ENCODE measurements at places on chromosomes 3 and 15.

- no peak for DNase-seq
Observed at GRCh38 chr3:46833346-46834300, 29.6 kb downstream of the MYL3 start.

GRCh38 chr3:9146367-9147071 lies 102.9 kb downstream of the SRGAP3 start:
- no peak for DNase-seq

GRCh38 chr3:160133757-160134156 lies 91.5 kb upstream of the C3orf80 start:
- DNase-seq, result no peak

GRCh38 chr15:45868109-45868691 lies 233.4 kb downstream of the SQOR start:
- no peak for DNase-seq

DNA sequence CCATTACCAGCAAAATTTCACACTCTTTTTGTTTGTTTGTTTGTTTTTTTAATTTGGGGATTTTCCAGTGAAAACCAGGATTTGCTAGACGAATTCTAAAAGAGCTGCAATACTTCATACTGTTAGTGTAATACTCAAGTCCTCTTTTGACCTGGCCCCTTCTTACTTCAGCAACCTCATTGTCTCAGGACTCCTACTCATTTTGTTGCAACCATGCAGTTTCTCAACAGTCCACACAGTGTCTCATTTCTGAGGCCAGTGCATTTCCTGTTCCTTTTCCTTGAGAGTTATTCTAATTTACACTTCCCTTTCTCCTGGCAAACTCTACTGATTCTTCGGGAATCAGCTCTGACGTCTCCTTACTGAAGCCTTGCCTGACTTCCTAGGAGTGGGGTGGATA lies 35.6 kb downstream of the NSUN3 start:
- DNase-seq, result no peak

GRCh38 chr3:23067116-23067515 lies 136.0 kb upstream of the UBE2E2 start:
- no peak for DNase-seq

DNA sequence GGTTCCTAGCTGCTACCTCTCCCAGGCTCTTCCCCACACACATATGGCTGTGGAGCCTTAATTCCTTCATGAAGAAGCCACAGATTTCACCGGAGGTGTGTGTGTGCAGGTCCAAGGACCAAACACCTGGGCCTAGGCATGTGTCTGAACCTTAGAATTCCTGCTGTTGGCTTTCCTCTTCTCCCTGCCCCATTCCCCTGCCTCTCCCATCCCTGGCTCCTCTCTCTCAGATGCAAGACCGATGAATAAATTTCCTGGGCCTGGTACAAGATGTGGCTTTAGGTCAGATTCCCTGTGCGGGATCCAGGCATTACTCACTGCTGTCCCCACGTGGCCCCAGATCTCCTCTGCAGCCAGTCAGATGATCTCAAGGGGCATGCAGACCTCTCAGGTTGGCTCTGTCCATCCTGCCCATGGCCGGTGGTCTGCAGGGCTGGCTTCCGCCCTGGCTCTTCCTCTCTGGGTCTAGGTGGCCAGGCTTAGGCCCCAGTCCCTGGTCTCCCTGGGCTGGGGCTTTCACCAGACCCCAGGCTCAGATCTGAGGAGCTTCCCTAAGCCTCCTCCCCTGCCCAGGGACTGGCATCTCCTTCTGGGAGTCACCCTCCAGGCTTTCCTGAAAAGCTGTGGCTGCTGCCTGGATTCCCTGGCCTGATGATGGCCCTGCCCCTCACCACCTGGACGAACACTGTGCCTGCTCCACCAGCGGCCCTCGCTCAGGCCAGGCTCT lies 20.5 kb downstream of the CCR9 start:
- DNase-seq, result no peak

DNA sequence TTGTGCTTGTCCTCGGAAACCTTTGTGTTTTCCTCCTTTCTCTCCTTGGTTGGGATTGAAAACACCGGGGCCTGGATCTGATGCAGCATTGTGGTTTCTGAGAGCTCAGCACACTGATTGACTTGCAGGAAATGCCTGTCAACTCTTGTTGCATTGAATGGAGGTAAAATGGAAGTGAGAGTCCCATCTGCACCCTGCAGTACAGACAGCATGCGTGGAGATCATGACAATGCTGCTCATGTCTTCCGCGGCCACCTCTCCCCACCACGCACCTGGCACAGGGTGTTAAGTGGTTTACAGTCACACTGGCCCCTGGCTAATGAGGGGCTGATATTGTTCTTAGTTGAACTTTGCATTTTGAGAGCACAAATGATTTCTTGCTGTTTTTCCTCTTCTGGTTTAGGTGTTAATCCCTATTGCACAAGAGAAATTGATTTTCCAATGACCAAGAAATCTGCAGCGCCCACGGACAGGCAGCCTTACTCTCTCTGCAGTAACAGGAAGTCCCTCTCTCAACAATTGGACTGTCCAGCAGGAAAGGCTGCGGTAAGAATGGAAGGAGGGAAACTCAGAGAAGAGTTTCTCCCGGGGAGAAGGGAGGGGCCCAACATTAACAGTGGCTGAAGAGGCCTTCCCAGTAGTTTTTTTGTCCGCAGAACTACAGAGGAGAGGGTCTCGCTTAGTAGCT lies 58.5 kb downstream of the STARD5 start:
- DNase-seq, result no peak

- no peak for DNase-seq
Observed at GRCh38 chr3:188974856-188975599, 196.7 kb upstream of the TPRG1 start.

- DNase-seq, result no peak
Observed at GRCh38 chr15:78673476-78673875, 32.5 kb upstream of the CHRNB4 start.

DNA sequence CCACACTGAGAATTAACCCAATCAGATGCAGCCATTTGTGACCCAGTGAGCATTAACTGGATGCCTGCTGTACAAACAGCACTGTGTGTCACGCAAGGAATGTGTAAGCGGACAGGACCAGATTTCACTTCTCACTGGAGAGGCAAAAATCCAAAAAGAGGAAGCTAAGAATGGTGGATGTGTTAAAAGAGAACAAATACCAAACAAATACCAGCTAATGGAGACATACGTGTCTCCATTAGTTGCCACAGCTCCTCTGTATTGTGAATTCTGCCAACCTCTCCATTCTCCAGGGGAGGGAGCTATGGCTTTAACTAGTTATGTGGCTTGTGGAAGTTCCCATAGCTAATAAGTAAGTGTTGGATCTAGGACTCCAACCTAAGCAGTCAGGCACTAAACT lies 2.6 kb downstream of the LTF start:
- no peak for DNase-seq

DNA sequence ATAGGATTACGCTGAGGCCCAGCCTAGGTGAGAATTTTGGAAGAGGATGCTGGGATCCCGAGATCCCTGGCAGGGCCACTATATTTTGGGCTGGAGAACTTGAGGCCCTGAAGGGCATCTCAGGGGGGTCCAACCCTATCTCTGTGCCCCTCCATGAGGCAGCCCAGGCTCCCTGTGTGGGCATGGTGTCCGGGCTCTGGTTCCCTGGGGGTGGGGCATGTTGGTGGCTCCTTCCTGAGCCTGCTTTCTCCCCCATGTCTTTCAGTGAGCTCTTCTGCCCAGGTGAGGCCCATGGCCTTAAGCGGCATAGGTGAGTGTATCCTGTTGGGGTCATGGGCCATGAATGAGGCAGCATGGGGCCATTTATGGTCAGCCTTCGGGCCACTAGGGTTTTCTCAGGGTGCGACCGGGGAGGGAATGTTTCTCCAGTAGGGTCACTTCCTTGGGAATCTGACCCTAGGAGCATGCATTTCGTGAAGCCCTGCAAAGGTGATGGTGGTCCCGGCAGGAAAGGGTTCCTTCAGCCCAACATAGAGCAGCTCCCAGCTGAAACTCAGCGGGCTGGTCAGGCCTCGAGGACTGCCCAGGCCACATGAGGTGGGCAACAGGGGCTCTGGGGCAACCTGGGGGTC lies 191.3 kb downstream of the UBE3A start:
- DNase-seq, result no peak

DNA sequence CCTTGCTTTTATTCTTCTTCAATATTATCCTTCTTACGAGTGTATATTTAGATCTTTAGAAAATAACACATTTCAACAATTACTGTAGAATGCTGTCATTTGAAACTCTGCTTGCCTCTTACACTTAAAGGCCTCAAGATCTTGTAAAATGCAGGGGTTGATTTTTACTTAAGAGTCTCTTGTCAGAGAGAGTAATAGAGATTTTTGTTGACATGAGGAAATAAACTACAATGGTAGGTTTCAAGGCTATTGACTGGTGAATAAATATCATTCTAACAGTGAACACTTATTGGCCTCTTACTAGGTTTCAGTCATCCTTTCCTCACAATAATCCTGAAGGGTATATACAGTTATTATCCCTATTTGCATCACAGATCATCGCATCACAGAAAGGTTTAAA lies 344.6 kb downstream of the GBE1 start:
- DNase-seq, result no peak

DNA sequence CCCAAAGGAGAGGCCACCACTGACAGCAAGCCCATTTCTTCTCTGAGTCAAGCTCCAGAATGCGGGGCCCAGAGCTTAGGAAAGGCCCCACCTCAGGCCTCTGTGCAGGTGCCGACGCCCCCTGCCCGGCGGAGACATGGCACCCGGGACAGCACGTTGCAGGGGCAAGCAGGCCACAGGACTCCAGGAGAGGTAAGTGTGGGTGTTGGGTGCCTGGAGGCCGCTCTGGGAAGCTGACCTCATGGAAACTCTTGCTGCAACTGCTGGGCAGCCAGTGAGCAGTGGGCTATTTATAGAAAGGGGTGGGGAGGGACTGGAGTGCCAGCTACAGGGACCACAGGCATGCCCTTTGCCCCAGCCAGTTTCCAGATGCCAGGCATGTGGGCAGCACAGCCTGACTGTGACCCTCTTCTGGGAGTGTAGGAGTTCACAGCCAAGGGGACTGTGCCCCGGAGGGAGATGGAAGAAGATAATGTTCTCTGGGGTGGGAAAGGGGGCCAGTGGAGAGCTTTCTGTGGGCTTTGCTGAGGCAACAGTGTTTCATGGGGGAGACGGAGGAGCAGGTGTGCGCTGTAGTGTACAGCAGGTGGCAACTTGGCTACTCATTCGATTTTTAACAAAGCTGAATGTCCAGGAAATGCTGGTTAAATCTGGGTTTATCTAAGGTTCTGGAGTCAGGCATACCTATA lies 23.7 kb downstream of the ALPK3 start:
- DNase-seq, result no peak

DNA sequence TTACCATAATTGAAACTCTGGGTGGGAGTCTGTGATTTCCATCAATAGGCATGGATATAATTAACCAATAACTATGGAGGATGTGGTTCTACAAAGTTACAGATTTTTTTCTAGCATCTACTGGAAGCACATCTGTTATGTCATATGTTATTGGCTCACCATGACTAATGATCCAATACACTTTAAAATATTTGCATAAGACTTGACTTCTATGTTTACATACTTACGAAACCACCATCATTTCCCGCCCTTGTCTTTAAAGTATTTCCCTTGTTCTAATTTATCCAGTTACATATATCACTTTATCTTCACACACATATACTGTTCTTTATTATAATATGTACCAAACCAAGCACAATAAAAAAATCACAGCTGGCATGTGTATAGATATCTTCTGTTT lies 380.3 kb upstream of the CBLB start:
- DNase-seq, result no peak

GRCh38 chr15:88613074-88613944 lies 7.8 kb upstream of the AEN start:
- DNase-seq, result no peak

- no peak for DNase-seq
Observed at GRCh38 chr3:89522155-89522554, 414.7 kb downstream of the EPHA3 start.

DNA sequence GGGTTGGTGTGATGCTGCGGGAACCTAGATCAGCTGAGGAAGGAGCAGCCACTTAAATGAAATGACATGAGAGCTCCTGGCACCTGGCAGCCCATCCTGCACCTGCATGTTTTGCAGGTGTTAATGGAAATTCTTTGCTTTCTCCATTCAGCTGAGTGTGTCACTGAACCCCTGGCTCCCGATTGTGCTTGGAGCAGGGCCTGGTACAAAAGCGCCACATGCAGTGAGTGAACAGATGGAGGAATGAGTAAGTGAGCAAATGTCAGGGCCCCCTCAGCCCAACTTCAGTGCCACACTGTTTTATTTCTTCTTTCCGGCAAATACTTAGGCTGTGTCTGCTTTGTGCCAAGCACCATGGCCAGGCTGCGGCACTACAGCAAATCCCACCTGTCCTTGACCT lies 132.2 kb downstream of the ASB7 start:
- no peak for DNase-seq

DNA sequence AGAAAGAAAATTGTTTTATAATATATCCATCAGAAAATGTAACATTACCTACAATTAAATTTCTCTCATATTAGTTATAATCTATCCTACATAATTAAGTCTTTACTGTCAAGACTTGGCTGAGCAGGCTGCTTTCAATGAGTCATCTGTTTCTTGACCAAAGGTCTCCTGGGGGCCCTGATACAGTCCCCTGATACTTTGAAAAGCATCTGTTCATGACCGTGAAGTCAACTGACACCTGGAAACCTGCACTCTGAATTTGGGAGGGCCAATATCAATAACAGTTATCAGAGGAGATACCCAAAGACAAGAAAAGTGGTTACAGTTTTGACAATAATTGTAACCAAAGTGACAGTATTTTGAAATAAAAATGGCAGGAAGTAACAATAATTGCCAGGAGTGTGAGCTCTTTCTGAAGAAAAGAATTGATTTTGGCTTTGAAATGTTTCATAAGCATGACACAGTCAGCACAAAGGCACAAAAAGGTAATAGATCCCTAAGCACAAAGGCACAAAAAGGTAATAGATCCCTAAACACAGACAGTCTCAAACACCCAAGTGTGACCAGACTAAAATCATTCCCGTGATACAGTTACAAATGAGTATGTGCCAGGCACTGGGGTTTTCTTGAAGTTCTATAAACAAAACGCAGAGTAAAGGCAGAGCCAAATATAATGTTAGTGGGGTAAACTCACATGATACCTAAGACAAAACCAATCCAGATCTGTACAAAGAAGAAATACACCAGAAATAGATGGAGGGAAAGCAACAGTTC lies 260.7 kb downstream of the PLOD2 start:
- DNase-seq, result no peak

GRCh38 chr3:119302697-119303551 lies 8.7 kb downstream of the ARHGAP31 start:
- DNase-seq, result no peak

DNA sequence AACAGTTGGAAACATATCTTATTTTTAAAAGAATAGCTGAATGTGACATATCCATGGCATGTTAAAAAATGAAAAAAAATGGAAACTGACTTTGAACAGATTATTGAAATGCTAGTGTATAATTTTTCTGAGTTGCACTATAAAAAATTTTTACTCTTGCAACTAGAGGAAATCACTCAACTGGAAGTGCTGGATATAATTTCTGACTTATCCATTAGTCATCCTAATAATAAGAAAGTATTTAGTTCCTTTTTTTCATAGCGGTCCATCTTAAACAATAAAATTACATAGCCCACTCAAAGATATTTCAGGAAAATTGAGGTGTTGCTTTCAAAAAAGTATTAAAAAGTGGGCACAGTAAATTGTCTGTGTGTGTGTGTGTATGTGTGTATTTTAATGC lies 80.7 kb downstream of the MBNL1 start:
- no peak for DNase-seq

GRCh38 chr15:36008719-36009118 lies 462.8 kb upstream of the DPH6 start:
- no peak for DNase-seq

- no peak for DNase-seq
Observed at GRCh38 chr3:25962255-25962654, 172.4 kb downstream of the OXSM start.

GRCh38 chr3:83226751-83227150 lies 1465.3 kb upstream of the GBE1 start:
- DNase-seq, result no peak

Measured in right kidney (tissue), 9 donors.